ENCODE measurements at places on chromosomes 12 and 14.

DNA sequence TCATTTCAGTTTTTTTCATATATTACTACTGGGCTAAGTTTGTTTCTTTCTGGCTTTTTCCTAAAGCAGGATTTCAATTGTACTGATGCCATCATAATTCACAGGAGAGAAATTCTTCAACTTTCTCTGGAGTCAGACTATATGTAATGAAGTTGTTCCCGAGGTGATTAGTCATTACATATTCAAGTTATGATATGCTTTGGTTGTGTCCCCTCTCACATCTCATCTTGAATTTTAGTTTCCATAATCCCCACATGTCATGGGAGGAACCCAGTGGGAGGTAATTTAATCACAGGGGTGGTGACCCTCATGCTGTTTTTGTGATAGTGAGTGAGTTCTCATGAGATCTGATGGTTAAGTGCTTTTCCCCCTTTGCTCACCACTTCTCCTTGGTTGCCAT is 227.5 kb upstream of the LRIG3 start:
- no peak for DNase-seq

GRCh38 chr14:35285168-35286002 is 6.8 kb upstream of the PSMA6 start:
- DNase-seq: peak; percentile 6

DNA sequence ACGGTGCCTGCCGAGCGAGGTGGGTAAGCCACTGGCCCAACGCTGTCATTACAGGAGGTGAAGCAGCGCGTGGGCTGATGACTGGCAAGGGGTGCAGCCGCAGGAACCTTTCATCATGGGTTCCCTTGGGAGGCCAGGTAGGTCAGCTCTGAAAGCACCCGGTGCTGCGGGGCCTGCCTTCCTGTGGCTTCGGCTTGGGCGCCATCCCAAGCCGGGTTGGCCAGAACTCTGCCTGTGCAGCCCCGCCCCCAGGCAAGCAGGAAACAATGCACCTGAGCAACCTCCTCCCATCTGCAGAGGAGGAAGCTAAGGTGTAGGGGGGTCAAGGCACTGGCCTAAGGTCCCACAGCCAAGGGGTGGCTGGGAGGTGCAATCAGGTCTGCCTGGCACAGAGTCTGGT is 20.0 kb upstream of the HHIPL1 start:
- DNase-seq: no peak

- DNase-seq: peak; percentile 52
Observed at GRCh38 chr14:105944632-105945610, 418.5 kb downstream of the TMEM121 start.

DNA sequence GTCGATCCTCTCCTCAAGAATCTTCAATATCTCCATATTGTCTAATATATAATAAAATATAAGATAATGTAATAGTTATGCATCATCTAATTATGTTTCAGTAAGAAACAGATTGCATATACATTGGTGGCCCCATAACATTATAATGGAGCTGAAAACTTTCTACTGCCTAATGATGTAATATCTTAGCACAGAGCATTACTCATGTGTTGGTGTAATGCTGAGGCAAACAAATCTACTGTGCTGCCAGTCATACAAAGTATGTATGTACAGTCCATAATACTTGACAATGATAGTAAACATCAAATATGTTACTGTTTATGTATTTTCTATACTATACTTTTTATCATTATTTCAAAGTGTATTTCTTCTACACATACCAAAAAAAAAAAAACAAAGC is 128.7 kb downstream of the CPNE8 start:
- DNase-seq: no peak

GRCh38 chr14:74975059-74975810 is 19.8 kb upstream of the PGF start:
- DNase-seq: no peak

GRCh38 chr12:125271892-125272291 is 206.7 kb downstream of the AACS start:
- DNase-seq: no peak

DNA sequence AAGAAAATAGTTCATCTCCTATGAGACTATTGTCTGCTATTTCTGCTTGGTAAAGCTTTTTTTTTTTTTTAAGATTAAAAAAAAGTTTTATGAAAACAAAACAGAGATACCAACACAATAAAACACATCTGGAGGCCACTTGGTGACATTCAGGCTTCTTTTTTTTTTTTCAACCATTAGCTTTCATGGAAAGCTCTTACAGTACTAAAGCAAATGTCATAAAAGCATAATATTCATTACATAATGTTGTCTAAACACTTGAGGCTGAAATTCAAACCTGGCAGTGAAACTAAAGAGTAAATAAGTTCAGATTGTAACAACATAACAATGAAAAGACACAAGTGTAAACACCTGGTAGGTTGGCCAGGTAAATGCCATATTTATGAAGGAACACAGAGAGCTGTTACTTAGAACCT is 14.7 kb downstream of the PRICKLE1 start:
- peak; percentile 6 for DNase-seq

DNA sequence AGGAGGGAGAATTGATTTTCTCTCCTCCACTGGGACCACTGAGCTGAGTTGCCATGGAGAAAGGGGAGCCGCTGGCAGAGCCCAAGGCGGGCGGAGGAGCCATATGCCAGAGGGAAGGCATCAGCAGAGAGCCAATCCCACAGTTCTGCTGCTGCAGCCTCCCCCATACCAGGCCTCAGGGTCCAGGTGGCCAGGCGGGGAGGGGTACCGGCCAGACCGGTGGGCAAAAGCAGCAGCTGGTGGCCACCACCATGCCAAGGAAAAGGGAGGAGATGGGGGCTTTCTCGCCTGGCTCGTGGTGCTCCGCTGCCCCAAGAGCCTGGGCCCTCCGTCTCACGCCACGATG is 72.8 kb downstream of the PITPNM2 start:
- no peak for DNase-seq

GRCh38 chr12:107415071-107415470 is 270.5 kb upstream of the PWP1 start:
- DNase-seq: peak; percentile 83

GRCh38 chr14:91281346-91281745 is 36.8 kb upstream of the GPR68 start:
- peak; percentile 92 for DNase-seq

DNA sequence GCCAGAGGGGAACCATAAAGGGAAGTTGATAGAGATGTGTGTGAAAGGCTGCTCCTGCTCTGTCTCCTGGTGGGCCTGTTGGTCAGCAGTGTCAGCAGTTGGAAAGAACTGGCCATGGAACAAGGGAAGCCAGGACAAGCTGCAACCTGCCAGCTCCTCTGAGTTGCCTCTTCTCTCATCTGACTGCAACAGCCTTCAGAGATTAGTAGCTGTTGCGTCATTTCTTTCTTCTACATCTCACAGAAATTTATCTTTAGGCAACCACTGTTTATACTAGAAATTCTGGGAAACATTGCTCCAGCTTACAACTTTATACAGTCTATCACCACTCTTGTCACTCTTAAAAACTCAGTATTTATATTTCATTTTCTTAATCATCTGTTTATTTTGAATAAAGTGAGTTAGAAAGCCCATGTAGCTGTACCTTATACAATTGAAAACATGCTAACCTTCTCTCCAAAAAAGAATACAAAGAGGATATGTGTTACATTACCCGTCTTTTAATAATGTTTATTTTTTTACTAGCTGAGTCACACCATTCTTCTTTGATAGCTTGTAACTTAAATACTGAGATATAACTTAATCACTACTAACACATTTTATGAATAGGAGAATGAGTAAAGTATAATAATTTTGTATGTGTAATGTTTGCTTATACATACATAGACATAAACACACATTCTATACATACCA is 224.2 kb downstream of the LRFN5 start:
- DNase-seq: no peak

GRCh38 chr12:58139894-58140293 is 198.5 kb downstream of the ATP23 start:
- no peak for DNase-seq

- DNase-seq: no peak
Observed at GRCh38 chr12:124802361-124802760, 61.3 kb downstream of the SCARB1 start.

- DNase-seq: no peak
Observed at GRCh38 chr12:85036733-85037132, 582 bp downstream of the LRRIQ1 start.

DNA sequence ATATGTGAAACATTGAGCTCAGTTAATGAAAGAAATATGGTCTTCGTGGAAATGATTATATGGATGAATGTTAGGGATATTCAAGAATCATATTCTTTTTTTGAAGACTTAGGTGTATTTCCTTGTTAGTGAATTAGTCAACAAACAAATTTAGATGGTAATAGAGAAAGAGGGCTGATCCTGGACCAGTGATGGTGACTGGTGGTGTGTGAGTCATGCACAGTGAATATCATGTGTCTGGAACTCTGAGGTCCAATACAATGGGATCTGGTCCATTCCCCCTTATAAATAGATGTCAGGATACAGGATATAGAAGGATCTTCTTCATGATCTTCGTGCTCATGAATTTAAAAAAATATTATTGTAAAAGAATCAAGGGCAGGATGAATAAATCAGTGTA is 64.4 kb upstream of the RTL1 start:
- peak; percentile 3 for DNase-seq

GRCh38 chr12:83153177-83153576 is 466.5 kb downstream of the TMTC2 start:
- DNase-seq: no peak

DNA sequence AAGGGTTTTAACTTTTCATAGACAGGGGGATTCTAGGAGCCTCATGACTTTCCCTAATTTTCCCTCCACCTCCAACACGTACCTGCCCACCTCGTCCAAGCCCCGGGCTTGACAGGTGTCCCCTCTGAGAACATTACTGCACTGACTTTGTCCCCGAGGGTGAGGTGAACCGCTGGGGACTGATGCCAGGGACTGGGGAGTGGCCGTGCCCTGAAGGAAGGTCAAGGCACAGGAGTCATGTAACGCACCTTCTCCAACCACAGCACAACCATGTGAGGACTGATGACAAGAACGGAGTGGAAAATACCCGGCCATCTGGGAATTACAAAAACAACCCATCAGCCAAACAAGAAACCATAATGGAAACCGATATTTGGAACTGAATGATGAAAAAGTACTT is 214.7 kb upstream of the C14orf180 start:
- DNase-seq: no peak

DNA sequence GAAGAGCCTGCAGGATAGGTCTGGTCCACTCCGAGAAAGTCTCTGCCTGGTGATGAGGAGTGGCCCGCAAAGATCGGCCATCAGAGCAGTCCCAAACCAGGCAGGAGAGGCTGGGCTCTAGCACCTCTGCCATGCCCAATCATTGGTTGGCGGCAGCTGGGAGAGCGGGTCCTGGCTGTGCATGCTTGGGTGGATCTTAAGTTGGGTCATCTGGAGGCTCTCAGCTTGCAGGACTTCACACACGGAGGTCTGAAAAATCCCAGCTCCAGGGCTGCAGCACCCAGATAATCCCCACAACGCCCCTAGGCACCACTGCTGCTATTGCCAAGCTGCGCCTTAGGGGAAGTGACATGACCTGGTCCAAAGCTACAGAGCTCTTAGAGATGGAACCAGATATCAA is 766.7 kb upstream of the TBX3 start:
- no peak for DNase-seq

GRCh38 chr14:93708311-93708734 is 80.0 kb downstream of the PRIMA1 start:
- no peak for DNase-seq

- DNase-seq: no peak
Observed at GRCh38 chr12:94990222-94990621, 13.3 kb downstream of the NDUFA12 start.

DNA sequence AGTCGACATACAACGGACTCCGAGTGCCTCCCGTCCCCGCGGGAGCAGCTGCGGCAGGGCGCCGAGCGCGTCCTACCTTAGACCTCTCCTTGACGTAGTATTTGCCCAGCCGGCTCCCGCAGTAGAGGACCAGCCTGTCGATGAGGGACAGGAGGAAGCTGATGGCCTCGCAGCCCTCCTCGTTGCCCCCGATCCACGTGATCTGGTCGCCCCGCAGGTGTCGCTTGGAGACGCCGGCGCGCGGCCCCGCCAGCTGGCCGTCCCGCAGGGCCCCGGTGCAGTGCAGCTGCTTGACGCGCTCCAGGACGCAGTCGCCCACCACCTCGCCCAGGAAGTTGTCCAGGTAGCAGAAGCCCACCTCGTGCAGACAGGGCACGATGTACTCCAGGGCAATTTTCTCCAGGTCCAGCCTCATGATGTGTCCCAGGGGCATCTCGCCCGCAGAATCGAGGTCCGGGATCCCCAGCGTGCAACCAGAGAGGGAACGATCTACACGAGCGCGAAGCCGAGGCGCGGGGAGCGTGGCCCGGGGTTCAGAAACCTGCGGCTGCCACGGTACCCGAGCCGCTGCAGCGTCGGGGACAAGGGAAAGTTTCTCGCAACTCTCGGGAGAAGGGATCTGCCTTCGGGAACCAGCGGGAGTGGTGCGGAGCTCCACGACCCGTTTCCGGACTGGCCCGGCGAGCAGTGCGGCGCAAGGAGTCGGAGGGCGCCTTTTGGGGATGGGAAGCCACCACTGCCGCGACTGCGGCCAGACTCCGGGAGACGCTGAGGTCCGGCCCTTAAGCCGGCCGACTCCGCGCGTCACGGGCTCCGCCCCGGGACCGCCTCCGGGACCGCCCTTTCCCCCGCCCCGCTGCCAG is at the start of gene EGLN3:
Gene EGLN3 (minus strand): TSS at position 755 of the 863 bp plus-strand sequence. CDS start 322 bp downstream, at position 433.
- peak; percentile 80 for DNase-seq

GRCh38 chr12:91866566-91866965 is 279.1 kb downstream of the BTG1 start:
- DNase-seq: no peak

- DNase-seq: no peak
Observed at GRCh38 chr14:59565087-59565486, 11.5 kb downstream of the CCDC175 start.

DNA sequence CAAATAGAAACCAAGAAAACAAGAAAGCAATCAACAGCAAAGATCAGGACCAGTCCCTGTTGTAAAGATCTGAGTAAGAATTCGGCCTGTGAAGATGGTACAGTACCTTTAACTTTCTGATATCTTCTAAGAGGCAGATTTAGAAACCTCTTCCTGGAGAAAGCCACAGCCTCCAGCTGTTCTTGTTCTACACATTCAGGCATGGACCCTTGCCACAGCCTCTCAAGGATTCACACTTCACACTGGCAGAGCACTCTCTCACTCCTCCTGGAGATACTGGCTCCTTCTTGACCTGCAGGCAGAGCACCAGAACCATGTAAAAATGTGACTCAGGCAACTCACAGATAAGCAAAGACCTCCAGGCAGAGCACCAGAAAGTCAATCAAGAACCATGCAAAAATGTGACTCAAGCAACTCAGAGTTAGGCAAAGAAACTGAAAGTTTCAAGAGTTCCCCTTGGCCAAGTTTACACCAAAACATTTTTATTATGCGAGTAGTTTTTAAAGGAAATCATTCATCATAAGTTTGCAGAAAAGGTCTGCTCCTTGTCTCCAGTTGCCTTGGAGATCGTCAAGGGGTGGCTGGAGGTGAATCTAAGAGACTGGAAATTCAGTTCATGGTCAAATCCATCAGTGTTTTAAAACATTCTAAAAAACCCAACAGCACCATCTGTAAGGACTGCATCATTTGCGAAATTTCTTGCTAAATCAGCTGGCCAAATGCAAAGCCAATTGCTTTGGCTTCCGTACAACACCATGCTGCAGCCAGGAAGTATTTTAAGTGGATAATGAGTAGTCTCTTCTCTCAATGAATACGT is 119.3 kb upstream of the MDM1 start:
- peak; percentile 62 for DNase-seq

GRCh38 chr14:96249029-96249428 is 7.0 kb upstream of the BDKRB1 start:
- DNase-seq: peak; percentile 91

GRCh38 chr12:124964836-124965462 is 24.0 kb downstream of the DHX37 start:
- no peak for DNase-seq
